ENCODE measurements at places on chromosomes 6 and 20.

DNA sequence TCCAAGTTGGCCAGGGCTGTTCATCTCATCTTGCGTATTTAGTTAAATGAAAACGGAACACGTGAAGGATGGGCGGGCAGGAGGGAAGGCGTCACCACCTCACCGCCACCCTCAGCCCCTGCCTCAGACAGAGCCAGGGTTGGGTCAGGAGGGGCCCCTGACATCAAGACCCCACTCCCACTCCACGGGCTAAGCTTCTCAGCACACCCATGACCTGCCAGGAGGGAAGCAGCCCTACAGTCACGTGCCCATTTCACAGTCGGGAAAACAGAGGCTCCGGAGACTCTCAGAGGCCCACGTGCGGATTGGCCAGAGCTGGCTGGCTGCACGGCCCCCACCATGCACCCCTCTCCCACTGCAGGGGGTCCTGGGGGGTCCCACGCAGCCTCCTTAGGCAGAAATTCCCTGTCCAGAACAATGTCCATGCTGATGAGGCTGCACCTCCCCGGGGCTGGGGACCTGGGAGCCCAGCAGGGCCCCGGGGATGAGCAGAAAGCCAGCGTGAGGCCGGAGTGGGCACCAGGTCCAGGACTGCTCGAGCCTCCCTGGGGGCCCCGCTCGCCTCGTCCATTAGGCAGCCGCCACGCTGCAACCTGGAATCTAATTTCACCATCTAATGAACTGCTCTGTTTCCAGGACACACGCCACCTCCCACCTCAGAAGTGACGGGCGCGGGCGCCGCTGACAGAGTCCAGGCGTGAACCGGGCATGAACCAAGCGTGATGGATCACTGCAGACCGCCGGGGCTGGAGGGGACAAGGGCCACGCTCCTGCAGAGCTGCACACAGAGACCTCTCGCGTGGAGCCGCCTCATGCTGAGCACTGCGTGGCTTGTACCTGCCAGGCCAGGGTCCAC lies 15.8 kb downstream of the KCNQ2 start:
- no peak for DNase-seq

- DNase-seq: no peak
Observed at GRCh38 chr6:166739117-166739975, 112.3 kb upstream of the RPS6KA2 start.

GRCh38 chr20:58084566-58084965 lies 143.9 kb downstream of the ANKRD60 start:
- no peak for DNase-seq

- no peak for DNase-seq
Observed at GRCh38 chr6:133062696-133063306, 178.4 kb upstream of the EYA4 start.

- no peak for DNase-seq
Observed at GRCh38 chr20:47183367-47183766, 173.1 kb downstream of the ZMYND8 start.

DNA sequence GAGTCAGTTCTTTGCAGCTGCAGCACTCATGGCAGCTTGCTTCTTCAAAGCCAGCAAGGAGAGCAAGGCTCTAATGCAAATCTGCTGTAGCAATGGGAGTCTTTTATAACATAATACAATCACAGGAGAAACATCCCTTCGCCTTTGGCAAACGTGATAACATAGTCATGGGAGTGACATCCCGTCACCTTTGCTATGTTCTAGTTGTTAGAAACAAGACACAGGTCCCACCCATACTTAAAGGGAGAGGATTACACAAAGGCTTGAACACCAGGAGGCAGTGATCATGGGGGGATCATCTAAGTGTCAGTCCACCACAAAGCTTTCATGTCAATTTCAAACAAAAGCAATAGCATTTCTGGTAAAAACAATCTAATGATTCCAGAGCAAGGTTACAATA lies 40.1 kb upstream of the PHACTR2 start:
- DNase-seq: no peak

DNA sequence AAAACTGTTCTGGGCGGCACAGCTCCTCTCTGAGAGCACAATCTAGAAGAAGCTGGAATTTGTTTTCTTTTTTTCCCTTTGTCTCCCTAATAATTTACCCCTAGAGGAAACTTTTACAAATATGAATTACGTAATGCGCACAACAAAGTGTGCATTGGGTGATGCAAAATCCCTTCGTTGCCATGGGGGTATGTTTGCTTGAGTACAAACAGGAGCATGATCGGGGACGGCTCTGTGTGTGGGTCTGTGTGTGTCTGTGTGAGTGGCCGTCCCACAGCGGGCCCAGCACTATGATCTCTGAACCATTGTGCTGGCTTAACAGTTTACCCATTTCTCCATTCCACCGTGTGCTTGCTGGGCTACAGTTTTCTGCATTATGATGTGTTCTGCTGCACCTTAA lies 278.2 kb downstream of the CDC5L start:
- DNase-seq: no peak

GRCh38 chr6:30150671-30151395 lies 10.2 kb downstream of the TRIM10 start:
- no peak for DNase-seq

- no peak for DNase-seq
Observed at GRCh38 chr6:45830441-45831139, 185.1 kb downstream of the CLIC5 start.

GRCh38 chr20:58640446-58640845 lies 10.6 kb upstream of the STX16 start:
- no peak for DNase-seq

- no peak for DNase-seq
Observed at GRCh38 chr6:55866128-55866527, 9.3 kb downstream of the BMP5 start.

GRCh38 chr6:63734923-63735322 lies 99.3 kb downstream of the PHF3 start:
- DNase-seq: no peak

DNA sequence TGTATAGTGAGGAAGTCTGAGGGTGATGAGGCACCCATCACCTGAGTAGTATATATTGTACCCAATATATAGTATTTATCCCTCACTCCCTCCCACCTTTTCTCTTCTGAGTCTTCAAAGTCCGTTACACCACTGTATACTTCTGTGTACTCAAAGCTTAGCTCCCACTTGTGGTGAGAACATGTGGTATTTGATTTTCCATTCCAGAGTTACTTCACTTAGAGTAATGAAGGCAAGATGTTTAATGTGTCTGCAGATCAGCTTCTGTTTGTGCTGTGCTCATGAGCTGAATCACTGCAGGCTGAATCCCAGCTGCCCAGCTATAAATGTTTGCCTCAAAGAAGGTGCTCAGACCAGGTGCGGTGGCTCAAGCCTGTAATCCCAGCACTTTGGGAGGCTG lies 139.3 kb upstream of the FOXA2 start:
- DNase-seq: no peak

DNA sequence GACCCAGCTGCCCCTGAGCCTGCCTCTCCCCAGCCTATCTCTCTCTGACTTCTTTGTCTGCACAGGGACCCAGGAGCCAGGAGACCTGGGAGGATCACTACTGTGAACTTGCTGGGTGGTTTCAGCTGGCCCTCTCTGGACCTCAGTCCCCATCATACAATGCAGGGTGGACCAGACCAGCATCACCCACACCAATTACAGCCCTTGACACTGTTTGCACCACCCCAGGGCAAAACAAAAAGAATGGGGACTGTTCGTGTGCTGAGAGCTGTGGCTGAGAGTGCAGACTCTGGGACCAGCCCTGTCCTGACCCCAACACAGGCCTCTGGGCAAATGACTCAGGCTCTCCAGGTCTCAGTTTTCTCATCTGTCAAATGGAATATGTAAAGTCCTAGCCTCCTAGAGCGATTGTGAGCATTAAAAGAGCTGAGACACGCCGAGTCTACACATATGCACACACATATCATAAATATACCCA lies 25.4 kb downstream of the PTGIS start:
- DNase-seq: no peak

DNA sequence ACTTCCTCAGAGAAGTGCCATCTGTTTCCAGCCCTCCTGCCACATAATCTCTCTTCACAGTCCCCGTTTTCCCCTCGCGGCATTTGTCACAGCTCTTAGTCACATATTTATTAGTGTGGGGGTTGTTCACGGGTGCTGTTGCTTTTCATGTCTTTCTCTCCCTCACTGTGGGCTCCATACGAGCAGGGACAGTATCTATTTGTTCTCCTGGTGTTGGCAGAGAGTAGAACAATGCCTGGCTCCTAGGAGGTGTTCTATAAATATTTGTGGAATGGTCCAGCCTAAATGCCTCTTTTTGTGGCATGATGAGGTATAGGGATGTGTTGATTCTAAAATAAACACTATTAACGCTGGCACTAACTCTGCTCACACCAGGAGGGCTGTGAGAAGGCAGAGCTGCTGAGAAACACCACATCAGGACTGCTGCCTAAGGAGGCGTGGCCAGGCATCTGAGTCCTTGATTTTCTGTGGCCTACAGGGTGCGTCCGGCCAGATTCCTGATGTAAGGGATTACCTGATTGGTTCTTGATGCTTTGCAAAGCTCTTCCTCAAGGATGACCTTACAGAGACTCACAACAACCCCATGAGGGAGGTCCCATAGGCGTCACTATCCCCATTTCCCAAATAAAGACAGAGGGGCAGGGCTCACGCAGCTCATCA lies 219.8 kb upstream of the ARID1B start:
- DNase-seq: no peak

DNA sequence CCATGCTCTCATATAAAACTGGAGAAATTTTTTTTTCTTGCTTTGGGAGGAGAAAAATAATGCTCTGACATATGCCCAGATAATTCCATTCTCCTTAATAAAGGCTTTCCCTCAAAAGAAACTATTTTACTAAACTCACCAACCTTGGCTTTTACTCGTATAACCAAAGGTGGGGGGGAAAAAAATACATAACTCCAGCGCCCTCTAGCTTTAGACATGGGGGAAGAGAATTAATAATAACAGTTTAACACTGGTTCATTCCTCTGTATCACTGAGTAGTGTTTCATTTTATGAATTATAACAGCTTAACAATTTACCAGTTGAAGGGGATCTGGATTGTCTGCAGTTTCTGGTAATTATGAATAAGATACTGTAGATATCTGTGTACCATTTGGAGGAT lies 1226.1 kb downstream of the GRIK2 start:
- no peak for DNase-seq

DNA sequence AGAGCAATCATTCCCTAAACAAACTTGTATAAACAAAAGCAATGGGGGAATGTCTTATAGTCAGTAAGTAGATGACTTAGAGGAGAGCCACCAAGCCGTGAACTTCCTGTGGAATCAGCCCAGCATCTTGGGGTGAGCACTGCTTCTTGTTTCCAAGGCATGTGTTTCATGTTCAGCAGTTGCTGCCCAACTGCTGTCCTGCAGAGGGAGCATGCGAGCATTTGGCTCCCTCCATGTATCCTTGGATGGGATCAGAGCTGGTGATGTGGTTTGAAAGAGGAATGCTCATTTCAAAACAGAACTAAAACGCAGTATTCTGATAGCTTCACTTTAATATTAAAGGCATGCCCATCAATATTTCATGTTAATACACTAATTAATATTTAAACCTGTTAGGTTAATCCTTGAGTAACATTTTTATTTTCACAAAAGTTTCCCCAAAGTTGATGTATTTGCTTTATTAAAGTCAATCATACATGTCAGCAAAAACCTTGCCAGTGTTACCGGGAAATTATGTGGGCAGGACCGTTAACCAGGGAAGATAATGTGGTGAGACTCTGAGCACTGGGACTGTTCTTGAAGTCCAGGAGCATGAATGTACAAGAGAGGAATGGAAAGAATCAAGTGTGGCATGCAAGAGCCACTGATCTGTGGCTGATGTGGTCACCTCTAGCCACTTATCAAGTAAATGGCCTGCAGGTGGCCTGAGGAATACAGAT lies 172.1 kb upstream of the GGTLC1 start:
- peak; percentile 16 for DNase-seq

GRCh38 chr6:18179770-18180356 lies 24.6 kb downstream of the KDM1B start:
- DNase-seq: no peak

- no peak for DNase-seq
Observed at GRCh38 chr6:24504287-24504648, 9.5 kb downstream of the ALDH5A1 start.

DNA sequence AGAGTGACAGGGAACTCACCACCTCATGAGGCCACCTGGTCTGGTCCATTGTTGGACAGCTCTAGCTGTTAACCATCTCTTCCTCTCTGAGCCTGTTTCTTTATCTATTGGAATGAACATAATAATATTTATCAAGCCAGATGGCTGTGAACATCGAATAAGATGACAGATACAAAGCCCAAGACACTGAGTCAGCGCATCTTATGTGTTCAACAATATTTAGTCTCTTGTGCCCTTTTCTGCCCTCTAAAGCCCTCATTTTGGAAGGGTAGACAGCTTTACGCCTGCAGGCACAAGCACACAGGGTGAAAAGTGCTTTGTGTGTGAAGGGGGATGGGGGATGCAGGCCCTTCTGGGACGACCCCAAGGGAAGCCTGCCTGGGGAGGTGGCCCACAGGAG lies 164.0 kb downstream of the GRM4 start:
- DNase-seq: no peak

DNA sequence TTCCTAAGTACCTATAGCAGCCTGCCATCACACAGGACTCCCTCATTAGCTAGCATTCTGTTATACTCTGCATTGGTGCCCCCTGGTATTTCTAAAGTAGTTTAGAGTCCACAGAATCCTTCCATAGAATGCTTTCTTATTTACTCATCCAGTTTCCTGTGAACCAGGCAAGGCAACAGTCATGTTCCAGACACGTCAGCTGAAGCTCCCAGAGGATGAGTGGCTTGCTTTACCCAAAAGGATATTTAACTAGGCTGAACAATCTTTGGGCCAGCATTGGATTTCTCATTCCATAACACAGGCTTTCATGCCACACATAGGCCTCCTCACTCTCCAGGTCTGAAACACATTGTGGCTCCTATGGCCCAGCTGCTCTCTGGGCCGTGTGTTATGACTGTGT lies 203.8 kb upstream of the MAP3K7 start:
- DNase-seq: peak; percentile 12

DNA sequence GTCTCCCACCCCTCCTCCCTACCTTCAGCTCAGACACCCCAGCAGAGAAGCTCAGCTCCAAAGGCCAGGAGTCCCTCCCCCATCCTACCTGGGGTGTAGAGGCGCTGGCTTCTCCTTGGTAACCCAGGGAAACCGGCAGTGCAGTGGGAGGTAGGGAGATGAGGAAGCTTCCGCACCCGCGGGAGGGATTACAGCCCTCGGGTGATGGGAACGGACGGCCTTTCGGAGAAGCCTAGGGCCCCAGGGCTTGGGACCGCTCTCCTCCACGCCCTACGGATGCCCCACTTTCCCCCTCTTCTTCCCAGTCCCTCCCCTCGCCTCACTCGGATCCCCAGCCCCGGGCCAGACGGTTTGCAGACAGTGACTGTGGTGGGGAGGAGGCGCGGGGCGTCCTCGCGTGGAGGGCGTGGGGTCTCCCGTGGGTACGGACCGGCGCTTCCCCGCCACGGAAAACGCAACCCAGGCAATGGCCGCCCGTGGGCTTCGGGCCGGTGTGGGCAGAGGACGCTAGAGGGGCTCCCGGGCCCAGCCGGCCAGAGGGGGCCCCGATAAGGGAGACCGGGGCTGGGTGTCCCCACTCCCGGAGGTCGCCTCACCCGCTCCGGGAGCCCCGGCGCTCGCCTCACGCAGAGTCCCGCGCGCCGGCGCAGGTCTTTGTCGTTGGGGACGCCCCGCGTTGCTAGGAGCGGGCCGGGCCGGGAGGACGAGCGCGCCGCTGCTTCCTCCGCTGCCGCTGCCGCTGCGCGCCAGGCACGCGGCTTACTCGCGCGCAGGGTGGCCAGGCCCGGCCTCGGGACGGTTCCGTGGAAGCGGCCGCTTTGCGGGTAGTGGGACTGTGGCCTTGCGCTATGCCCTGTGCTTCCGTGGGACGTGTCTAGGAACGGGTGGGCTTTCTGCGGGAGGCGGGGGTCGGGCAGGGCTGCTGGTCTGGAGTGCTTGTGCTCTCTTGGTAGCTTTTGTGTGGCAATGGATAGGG lies 15.8 kb downstream of the AARS2 start:
- DNase-seq: no peak

GRCh38 chr20:4195499-4195898 lies 180.1 kb upstream of the RNF24 start:
- no peak for DNase-seq
